ENCODE measurements at places on chromosomes 2 and 18.

- no peak for DNase-seq
Measured at GRCh38 chr18:24189664-24190346, 50.9 kb downstream of the CABYR start.

DNA sequence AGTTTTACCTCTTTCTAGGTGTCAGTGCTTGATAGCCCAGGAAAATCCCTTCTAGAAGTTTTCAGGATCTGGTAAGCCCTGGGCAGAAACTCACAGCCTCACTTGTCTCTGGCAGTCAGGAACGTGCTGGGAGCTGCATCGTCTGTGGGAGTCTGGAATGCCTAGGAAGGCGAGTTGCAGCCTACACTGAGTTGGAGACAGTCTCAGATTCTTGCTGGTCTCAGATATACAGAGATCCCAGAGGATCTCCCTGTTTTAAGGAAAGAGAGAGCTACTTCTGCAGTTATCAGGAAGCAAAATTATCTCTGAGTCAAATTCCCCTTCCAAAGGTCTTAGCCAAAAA is 104.4 kb upstream of the CDC42EP3 start:
- DNase-seq = no peak

DNA sequence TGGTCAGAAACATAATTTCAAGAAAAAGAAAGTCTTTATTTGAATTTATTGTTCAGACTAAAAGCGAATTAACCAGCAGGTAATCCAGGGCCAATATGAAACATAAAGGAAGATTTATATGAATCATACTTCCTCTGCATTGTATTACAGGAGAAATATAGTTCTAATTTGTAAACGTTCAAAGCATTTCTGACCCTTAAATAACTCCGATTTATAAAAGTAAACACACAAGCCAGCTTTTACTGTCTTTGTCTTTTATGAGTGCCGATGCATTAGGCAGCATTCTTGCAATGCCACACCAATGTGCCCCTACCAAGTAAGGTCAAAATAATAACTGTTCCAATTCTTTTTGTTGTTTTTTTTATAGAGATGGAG is 118.8 kb upstream of the RBBP8 start:
- DNase-seq = no peak

GRCh38 chr2:118849226-118850167 is 2.0 kb upstream of the EN1 start:
- no peak for DNase-seq

- DNase-seq = no peak
Measured at GRCh38 chr2:31324016-31324633, 90.2 kb downstream of the EHD3 start.

DNA sequence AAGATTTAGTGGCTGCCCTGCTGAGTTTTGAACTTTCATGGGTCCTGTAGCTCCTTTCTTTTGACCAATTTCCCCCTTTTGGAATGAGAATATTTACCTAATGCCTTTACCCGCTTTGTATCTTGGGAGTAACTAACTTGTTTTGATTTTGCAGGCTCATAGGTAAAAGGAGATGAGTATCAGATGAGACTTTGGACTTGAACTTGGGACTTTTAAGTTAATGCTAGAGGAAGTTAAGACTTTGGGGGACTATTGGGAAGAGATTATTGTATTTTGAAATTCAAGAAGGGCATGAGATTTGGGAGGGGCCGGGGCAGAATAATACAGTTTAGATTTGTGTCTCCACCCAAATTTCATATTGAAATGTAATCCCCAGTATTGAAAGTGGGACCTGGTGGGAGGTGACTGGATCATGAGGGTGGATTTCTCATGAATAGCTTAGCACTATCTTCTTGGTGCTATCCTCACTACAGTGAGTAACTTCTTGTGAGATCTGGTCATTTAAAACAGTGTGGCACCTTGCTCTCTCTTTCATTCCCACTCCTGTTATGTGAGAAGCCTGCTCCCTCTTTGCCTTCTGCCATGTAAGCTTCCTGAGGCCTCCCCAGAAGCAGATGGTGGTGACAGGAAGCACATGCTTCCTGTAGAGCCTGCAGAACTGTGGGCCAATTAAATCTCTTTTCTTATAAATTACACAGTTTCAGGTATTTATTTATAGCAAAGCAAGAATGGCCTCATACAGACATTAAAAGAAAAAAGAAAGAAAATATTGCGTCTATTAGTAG is 6.1 kb downstream of the ADI1 start:
- no peak for DNase-seq

All from T1000 (cell line).